ENCODE measurements at places on chromosomes 1 and 21.
A peak's percentile ranks its signal among the peaks of the same experiment; 100 is the strongest.

GRCh38 chr1:232166942-232167341 is 463.0 kb downstream of the SIPA1L2 start:
- DNase-seq = no peak

GRCh38 chr1:51878308-51878615 is 265 bp downstream of the NRDC start:
- DNase-seq = no peak

DNA sequence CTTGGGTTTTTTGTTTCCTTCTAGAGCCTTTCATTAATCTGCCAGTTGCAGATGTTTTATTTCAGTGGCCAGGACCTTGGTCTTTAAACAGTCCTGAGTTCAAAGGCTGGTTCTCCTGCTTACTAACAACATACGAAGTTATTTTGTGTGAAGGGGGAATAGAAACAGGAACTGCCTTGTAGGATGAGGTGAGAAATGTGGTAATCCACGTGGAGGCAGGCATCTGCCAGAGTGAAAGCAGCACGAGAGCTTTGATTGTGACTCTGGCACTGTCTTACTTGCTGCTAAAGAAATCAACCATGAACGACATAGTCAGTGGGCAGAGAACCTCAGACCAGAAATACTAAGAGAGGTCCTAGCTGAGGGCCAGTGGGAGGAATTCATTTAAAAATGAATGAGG is 30.4 kb downstream of the TMEM63A start:
- DNase-seq = no peak

DNA sequence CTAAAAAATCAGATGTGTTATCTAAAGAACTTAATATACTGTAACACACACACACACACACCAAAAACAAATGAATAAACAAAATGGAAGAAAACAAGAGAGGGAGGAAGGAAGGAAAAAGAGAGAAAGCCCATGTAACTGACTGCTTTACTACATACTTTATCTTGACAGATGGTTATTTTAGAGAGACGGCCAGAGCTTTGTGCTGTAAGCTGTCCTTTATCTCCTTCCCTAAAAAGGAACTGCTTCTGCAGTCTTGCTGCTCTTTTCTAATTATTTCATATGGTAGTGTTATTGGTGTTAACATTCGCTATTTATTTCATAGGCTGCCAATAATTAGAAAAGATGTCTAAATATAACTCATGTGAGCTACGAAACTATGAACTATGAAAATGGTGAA is 1384.6 kb downstream of the MRPL39 start:
- no peak for DNase-seq

- DNase-seq = no peak
Measured at GRCh38 chr1:235060607-235061470, 67.8 kb downstream of the TOMM20 start.

DNA sequence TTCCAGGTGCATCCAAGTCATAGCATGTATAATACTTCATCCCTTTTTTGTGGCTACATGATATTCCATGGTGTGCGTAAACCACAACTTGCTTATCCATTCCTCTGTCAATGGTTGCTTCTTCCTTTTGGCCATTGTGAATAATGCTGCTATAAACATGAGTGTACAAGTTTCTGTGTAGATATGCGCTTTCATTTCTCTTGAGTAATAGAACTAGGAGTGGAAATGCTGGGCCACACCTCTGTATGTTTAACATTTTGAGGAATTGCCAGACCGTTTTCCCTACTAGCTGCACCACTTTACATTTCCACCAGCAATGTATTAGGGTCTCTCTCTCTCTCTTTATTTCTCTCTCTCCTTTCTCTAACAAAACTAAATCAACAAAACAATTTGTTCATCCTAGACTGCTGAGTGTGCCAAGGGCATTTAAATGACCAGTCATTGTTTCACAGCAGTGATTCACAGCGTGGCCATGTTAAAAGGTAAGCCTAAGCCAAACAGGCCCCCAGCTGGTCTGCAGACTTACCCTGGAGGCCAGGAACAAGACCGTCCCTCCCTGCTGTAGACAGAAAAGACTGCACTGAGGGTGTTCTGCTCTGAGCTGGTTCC is 53.2 kb upstream of the LYST start:
- peak; percentile 29 for DNase-seq

DNA sequence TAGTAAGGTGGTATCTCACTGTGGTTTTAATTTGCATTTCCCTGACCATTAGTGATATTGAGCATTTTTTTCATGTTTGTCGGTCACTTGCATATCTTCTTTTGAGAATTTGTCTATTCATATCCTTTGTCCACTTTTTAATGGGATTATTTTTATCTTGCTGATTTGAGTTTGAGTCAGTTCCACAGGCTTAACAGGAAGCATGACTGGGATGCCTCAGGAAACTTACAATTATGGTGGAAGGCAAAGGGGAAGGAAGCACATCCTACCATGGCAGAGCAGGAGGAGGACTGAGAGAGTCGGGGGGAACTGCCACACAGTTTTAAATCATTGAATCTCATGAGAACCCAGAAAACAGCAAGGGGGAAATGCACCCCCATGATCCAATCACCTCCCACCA is 51.1 kb downstream of the ODF2L start:
- no peak for DNase-seq

DNA sequence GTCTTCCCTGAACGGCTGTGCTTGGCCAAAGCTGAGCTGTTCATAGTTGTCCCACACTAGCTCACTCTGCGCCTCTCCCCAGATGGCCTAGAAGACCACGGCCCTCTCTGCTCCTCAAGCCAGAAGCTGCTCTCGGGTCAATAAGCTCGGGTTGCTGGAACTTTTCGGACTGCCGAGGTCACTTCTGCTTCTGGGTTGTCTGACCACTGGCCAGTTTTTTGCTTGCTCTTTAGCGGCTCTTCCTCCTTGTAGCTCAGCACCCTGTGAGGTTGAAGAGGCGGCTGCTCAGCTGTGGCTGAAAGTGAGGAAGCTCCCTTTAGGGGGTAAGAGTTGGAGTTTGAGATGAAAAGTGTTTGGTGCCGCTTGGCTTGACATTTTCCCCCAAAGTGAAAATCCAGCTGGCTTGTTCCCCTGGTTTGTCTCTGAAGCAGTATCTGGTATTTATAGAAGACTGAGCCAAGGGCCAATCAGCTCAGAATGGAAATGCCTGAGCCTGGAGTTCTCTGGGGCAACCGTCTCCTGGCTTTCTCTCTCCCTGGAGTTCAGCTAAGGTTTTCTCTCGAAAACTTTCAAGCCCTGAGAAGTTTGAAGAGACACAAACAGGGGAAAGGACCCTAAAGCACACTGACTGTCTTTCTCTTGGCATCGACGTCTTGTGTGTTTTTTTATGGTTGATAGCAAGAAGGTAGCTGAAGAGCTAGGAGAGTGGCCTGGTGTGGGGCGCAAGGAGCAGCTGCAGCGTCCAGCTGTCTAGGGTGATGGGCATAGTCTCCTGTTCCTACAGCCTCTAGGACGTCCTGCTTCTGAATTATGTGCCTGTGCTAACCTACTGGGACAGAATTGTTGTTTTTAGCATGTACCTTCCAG is 72.0 kb downstream of the SYT6 start:
- DNase-seq = no peak

GRCh38 chr1:2504949-2505272 is 21.5 kb downstream of the PANK4 start:
- no peak for DNase-seq

- no peak for DNase-seq
Measured at GRCh38 chr21:34609933-34610549, 4.9 kb downstream of the RCAN1 start.

- no peak for DNase-seq
Measured at GRCh38 chr1:26070963-26071342, 3.5 kb upstream of the TRIM63 start.

- no peak for DNase-seq
Measured at GRCh38 chr21:44548381-44548780, 2.9 kb downstream of the KRTAP10-2 start.

DNA sequence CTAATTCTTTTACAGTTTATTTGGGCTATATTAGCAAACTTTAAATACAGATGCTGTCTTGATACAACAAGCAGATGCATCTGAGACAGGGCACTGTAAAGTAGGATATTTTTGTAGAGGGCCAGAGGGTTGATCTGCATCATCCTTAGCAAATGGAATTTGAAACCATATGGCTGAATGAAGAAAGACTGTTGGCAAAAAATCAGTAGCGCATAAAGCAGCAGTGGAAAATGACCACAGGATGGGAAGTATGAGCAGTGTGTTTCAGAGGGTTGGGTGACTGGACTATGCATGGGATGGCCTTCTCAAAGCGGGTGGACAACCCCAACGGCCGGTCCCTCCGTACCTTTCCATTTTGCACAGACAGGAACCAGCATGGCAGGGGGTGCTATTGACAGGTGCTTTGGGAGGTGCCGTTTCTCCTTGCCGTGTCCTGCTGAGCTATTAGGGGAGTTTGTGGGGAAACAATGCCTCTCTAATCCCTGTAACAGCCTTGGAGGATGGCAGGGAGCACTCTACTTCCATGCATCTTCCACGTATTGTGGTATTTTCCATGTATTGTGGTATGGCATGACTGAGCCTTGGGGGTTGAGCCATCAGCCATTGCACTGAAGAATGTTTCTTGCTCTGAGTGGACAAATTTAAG is 5.9 kb downstream of the LRRC8B start:
- no peak for DNase-seq

- no peak for DNase-seq
Measured at GRCh38 chr1:236518322-236518721, 5.5 kb upstream of the LGALS8 start.

- no peak for DNase-seq
Measured at GRCh38 chr1:243253926-243254232, 1.2 kb downstream of the CEP170 start.

GRCh38 chr1:35564037-35564883 is 6.7 kb downstream of the NCDN start:
- peak; percentile 35 for DNase-seq

GRCh38 chr1:151326619-151327222 is 495 bp downstream of the PI4KB start:
- DNase-seq = no peak

- no peak for DNase-seq
Measured at GRCh38 chr1:234712891-234713305, 102.9 kb upstream of the IRF2BP2 start.

GRCh38 chr1:110630839-110631663 is 24.9 kb upstream of the KCNA2 start:
- no peak for DNase-seq

GRCh38 chr1:95043141-95043980 is 29.4 kb downstream of the ALG14 start:
- DNase-seq = peak; percentile 34

DNA sequence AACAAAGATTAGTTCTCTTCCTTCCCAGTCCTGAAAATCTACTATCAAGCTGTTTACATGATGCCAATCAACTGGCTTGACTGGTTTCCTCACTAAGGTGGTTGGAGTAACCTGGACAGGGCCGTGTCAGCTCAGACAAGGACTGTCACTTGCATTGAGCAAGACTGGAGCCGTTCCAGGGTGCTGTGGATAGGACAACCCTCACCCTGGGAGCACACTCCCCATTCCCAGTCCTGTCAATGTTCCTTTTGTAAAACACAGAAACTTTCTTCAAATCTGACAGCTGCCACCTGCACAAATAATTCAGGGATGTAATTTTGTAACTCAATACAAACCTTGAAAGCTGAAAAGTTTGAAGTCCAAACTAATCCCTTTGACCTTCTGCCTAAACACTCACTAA is 31.4 kb downstream of the PLPP3 start:
- DNase-seq = no peak

DNA sequence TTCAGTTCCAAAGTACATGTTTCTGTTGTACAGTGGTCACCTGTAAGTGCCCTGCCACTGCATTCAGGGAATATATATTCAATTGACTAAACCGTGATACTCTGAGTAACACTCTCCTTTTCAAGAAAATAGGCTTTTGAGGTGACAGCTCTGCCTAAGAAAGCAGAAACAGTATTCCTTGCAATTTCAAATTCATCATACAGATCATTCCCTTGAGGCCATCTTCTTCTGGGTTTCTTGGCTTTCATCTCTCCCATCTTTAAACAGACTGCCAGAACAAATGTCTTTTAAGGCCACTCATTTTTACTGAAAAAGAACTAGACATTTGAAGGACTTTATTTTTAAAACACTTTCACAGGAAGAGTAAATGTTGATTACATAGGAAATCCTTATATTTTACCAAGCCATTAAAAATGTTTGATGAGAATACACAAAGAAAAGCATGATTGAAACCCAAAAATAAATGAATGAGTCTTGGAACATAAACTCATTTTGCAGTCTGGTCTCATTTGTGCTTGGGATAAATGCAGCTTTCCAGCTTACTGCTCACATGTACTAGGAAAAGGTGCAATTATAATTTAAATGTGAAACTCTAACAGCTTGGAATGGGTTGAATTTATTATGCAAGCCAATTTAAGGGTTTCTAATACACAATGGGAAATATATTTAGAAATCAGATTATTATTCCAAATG is 34.7 kb downstream of the PLPPR5 start:
- DNase-seq = no peak

GRCh38 chr1:29674627-29675326 is 438.5 kb downstream of the PTPRU start:
- DNase-seq = no peak

DNA sequence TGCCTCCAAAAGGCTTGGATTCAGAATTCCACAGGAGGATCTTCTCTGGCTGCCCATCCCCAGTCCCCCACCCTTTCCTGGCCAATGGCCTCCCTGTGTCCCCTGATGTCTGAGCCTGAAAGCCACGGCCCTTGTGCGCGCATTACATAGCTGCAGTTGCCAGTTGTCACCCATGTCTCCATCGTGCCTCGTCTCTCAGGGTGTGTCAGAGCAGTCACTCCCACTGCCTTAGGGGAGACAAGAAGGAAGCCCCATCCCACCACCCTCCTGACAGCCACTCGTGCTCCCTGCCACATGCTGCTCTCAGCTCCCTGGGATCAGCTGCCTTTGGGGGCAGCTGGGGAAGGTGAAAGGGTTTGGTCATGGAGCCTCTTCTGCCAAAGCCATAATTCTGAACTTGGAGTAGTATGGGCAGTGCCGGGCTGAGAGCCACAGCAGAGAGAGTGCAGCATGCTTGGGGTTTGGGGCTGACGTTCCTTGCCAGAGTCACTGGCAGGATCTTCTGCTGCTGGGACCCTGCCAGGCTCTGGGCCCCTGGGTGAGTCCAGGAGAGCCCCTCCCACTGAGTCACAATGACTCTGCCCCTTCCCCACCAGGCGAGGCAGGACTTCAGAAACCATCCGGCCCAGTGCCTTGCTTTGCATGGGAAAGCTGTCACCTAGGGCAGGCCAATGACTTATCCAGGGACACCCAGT is 285.9 kb upstream of the VAMP3 start:
- DNase-seq = no peak

DNA sequence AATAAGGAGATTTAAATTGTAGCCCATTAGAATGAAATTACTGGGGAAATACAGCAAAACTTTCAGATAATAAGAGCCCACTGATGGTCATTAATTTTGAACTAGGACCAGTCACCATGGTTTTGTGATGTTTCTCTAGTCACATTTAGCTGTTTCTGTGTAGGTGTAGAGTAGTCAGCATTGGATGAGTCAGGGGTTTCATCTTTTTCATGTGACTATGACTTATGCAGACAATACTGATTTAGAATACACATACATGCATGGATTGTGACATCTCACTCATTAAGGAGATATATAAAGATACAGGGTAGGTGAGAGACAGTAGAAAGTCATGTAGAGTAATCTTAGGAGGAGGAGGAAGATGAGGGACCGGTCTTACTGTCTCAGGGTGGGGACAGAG is 1192.7 kb downstream of the KCNT2 start:
- no peak for DNase-seq

- no peak for DNase-seq
Measured at GRCh38 chr1:192627901-192628300, 8.0 kb upstream of the RGS13 start.

- no peak for DNase-seq
Measured at GRCh38 chr1:31783846-31784245, 19.7 kb upstream of the ADGRB2 start.

All from NCI-H2081 treated with DMSO at 0.1 percent for 48 hours (cell line).